ENCODE measurements at places on chromosomes 2 and 18. TPM values are rescaled to one million over a fixed set of nuclear protein-coding genes. Genes with fewer than 3 reads are reported as not detected.

The CFAP53 gene
- 0.18 TPM for total RNA-seq

The POLR1B gene
- 12.4 TPM for total RNA-seq

GRCh38 chr18:23833714-23834113 is 144.5 kb downstream of the LAMA3 start:
- DNase-seq, result no peak

DNA sequence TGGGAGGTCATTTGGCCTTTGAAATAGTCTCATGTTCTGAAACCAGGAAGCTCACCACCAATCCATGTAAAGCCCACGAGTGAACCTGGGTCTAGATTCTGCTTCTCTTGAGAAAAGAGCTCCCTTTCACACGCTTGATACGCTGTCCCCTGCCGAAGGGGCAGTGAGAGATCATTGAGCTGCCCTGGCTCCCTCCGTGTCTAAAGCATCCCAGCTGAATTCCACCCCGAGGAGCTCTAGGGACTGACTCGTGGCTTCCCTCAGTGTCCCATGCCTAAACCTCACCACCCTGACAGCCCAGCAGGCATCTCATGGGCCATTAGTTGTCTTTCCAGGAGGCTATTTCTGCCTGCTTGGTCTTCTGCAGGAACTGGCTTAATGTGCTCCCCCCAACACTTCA is 68.6 kb downstream of the COL6A3 start:
- no peak for DNase-seq

The KYNU gene
- total RNA-seq, result under 0.01 TPM

GRCh38 chr2:121884511-121884921 is 129.1 kb downstream of the TSN start:
- no peak for DNase-seq

The SNTG2 gene
- total RNA-seq, result 1.5 TPM

The ST6GAL2 gene
- total RNA-seq, result 39.5 TPM

The MSGN1 gene
- total RNA-seq, result not detected

The DAW1 gene
- total RNA-seq, result 0.58 TPM

The PROC gene
- not detected for total RNA-seq

GRCh38 chr2:21469158-21469557 is 345.4 kb downstream of the TDRD15 start:
- DNase-seq, result no peak

The IL1B gene
- 8.9 TPM for total RNA-seq

- DNase-seq, result no peak
Measured at GRCh38 chr2:202588647-202589581, 45.9 kb upstream of the FAM117B start.

The POU3F3 gene
- 0.35 TPM for total RNA-seq

- DNase-seq, result no peak
Measured at GRCh38 chr2:75558786-75559679, 1.7 kb downstream of the EVA1A start.

DNA sequence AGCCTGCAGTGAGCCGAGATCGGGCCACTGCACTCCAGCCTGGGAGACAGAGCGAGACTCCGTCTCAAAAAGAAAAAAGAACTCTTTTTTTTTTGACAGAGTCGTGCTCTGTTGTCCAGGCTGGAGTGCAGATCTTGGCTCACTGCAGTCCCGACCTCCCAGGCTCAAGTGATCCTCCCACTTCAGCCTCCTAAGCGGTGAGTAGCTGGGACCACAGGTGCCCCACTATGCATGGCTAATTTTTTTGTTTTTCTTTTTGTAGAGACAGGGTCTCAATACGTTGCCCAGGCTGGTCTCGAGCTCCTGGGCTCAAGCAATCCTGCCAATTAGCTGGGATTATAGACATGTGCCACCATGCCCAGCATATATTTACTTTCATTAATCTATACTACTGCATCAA is 12.5 kb upstream of the INO80D start:
- no peak for DNase-seq

GRCh38 chr18:79733986-79734770 is 54.6 kb downstream of the CTDP1 start:
- no peak for DNase-seq

The CRIM1 gene
- total RNA-seq, result 618 TPM

The NEU2 gene
- not detected for total RNA-seq

The YPEL5 gene
- 91.5 TPM for total RNA-seq

DNA sequence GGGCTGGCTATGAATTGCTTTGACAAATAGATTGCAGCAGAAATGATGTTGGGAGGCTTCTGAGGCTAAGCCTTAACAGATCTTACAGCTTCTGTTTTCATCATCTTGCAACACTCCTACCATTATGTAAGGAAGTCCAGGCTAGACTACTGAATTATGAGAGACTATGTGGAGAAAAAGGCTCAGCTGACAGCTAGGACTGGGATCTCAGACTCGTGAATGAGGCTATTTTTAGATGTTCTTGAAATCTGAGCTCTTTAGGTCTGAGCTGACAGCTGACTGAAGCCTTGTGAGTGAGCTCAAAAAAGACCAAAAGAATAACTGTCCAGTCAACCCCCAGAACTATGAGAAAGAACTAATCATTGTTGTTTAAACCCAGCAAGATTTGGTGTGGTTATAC is 70.3 kb downstream of the VWC2L start:
- DNase-seq, result no peak

The CPS1 gene
- total RNA-seq, result 0.53 TPM

DNA sequence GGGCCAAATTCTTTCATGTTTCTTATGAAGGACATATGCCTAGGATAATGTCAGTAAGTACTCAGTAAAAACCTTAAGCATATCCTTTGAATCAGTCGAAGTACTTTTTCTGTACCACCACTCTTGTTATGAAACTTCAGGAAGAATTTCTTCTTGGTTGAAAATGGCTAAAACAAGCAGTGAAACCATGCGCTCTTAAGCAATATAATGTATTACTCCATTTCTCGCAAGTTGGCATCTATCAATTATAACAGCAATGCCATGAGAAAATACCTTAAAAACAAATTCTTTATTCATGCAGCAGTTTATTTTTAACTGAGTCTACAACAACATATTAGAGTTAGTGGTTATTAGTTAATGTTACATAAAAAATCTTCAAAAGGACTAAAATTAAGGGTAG is 41.0 kb downstream of the SLC66A3 start:
- no peak for DNase-seq

The C2orf66 gene
- total RNA-seq, result 1.1 TPM

- no peak for DNase-seq
Measured at GRCh38 chr2:235864302-235864701, 303.9 kb downstream of the GBX2 start.

- no peak for DNase-seq
Measured at GRCh38 chr2:215830304-215830703, 183.0 kb downstream of the MREG start.

DNA sequence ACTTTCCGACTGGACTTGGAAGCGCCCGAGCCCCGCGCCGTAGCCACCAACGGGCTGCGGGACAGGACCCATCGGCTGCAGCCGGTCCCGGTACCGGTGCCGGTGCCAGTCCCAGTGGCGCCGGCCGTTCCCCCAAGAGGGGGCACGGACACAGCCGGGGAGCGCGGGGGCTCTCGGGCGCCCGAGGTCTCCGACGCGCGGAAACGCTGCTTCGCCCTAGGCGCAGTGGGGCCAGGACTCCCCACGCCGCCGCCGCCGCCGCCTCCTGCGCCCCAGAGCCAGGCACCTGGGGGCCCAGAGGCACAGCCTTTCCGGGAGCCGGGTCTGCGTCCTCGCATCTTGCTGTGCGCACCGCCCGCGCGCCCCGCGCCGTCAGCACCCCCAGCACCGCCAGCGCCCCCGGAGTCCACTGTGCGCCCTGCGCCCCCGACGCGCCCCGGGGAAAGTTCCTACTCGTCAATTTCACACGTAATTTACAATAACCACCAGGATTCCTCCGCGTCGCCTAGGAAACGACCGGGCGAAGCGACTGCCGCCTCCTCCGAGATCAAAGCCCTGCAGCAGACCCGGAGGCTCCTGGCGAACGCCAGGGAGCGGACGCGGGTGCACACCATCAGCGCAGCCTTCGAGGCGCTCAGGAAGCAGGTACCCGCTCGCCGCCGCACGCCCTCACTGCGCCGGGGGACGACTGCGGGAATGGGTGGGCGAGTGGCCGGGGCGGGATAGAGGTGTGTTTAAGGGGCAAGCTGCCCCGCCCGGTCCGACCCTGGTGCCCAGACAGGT is 713 bp downstream of the ATOH8 start:
- no peak for DNase-seq

The STAM2 gene
- total RNA-seq, result 23.3 TPM

DNA sequence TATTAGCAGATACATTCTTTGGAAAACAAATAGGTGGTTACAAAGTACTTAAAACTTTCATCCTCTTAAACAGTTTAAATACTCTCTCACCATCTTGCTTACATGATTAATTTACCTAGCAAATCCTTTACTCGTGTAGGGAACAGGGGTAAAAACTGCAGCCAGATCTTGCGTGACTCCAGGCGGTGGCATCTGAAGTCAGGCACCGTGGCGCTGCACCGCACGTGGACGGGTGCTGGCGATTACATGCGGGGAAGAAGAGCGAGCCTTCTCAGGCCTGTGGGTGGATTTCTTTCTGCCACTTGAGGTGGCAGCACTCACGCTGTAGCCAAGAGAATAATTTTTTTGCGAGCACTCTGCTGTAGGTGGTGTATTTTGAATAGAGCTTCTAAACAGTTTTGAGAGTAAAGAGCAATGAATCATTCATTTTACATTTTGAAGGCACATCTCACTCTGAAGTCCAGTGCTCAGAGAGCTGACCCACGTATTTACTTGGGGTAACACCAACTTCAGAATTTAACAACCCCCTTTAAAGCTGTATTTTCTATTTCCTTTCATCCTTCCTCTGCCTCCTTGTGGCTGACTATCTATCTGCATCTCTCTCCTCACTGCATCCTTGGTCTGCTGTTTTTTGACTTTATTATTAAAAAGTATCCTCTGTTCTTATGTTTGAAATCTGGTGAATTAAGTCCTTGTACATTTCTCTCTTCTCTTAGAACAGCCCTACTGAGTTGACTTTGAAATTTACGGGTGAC is 68.9 kb downstream of the EPAS1 start:
- no peak for DNase-seq

- DNase-seq, result no peak
Measured at GRCh38 chr2:21135585-21135984, 11.8 kb downstream of the TDRD15 start.

DNA sequence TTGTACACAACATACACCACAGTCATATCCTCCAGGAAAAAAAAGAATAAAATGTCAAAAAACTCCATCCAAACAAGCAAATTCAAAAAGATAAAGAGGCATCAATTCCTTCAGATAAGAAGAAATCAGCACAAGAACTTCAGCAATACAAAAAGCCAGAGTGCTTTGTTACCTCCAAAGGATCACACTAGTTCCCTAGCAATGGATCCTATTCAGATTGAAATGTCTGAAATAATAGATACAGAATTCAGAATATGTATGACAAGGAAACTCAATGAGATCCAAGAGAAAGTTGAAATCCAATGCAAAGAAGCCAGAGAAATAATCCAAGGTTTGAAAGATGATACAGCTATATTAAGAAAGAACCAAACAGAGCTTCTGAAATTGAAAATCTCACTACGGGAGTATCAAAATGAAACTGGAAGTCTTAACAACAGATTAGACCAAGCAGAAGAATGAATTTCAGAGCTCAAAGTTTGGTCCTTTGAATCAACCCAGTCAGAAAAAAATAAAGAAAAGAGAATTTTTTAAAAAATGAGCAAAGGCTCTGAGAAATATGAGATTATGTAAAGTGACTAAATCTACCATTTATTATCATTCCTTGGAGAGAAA is 80.6 kb downstream of the TRABD2A start:
- DNase-seq, result no peak

The PASK gene
- 8.1 TPM for total RNA-seq

The SPTBN1 gene
- total RNA-seq, result 680 TPM

DNA sequence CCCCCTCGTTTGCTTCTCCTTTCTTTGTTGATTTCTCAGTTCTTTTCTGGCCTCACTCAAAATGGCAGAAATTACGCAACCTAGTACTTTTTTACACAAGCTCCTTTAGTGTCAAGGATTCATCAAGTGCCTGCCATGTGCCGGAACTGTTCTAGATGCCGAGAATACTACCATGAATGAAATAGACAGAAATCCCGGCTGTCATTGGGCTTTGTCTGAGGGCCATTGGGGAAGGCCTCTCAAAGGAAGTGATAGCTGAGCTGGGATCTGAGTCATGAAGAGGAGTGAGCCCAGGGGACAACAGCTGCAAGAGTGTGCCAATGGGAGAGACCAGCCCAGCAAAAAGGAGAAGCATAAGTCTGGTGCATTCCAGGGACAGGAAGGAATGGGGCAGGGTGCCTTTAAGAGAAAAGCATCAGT is 34.3 kb upstream of the PPP1CB start:
- DNase-seq, result peak; percentile 12

- DNase-seq, result no peak
Measured at GRCh38 chr2:223863491-223863890, 26.1 kb upstream of the AP1S3 start.

GRCh38 chr2:149606251-149606811 is 18.8 kb upstream of the MMADHC start:
- no peak for DNase-seq

The ZNF532 gene
- total RNA-seq, result 74.3 TPM

The SLC40A1 gene
- 3.0 TPM for total RNA-seq

- no peak for DNase-seq
Measured at GRCh38 chr2:20722592-20723240, 55.8 kb downstream of the GDF7 start.

GRCh38 chr2:77387324-77387723 is 134.9 kb downstream of the LRRTM4 start:
- no peak for DNase-seq

DNA sequence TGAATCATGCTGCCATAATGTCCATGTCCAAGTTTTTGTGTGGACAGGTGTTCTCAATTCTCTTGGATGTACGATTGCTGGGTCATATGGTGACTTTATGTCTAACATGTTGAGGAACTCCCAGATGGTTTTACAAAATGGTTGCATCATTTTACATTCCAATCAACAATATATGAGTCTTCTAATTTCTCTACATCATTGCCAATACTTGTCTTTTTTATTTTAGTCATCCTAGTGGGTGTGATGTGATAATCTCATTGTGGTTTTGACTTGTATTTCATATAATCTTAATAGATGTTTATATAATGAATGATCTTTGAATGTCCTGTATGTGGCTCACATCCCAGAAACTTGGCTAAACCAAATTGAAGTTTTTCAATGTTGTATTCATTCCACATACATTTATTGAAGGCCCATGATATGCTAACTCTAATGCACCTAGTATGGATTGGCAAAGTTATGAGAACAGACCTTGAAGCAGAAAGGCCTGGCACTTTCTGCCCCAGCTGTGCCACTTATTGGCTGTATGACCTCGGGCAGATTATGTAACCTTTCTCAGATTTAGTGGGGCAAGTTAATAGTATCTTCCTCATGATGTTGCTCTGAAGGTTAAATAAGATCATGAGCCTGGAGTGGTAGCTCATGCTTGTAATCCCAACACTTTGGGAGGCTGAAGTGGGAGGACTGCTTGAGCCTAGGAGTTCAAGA is 205.4 kb downstream of the RAB3GAP1 start:
- no peak for DNase-seq

- DNase-seq, result no peak
Measured at GRCh38 chr2:120373424-120373823, 27.5 kb downstream of the INHBB start.

GRCh38 chr2:39508198-39508597 is 71.1 kb upstream of the MAP4K3 start:
- no peak for DNase-seq

- no peak for DNase-seq
Measured at GRCh38 chr2:212414767-212415211, 123.8 kb downstream of the ERBB4 start.

GRCh38 chr2:225340923-225341322 is 58.6 kb upstream of the NYAP2 start:
- no peak for DNase-seq

- no peak for DNase-seq
Measured at GRCh38 chr2:128720080-128721022, 401.7 kb upstream of the HS6ST1 start.

All from glomerular endothelial cell (primary cell).